Stimulated activated CD8-positive, alpha-beta memory T cell treated with anti-CD3 and anti-CD28 coated beads, Interleukin-15, amount 100 ng/mL, for 24 hours (primary cell): ENCODE measurements at places on chromosomes 3 and 15.

- no peak for DNase-seq
Measured at GRCh38 chr15:60392601-60392985, 5.2 kb downstream of the ANXA2 start.

DNA sequence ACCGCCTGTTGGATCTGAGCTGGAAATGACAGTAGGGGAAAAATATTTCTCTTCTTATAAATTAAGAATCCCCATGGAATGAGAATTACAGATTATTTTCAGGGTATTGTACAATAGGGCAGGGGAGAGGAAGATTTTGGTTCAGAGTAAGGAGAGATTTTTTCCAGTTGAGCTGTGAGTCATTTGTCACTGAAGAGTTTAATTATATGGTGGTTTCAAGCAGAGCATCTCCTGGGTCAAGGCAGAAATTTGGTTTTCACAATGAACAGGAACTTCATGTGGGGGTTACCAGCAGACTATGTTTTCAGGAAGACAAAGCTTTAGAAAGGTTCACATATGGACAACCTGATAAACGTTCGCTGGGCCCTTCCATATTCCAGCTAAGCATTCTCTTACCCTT, 182.8 kb upstream of the NR2E3 start:
- no peak for DNase-seq

DNA sequence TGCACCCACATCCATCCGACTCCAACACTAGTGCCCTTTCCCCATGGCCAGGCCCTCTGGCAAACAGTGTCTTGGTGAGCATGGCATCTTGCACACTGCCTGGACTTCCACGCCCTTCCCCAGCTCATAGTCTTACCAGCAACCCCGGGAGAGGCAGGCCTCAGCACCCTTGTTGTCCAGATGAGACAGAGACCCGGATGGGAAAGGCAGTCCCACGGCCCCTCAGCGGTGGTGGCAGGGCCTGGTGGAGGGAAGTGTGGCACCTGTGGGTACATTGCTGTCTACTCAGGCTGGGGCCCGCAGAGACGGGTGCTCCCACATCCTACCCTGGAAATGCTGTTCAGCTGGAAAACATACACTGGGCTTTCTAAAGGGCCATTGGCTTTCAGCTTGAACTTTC, 28.4 kb downstream of the HDAC11 start:
- DNase-seq, result no peak

- DNase-seq, result no peak
Measured at GRCh38 chr15:41957021-41957897, 15.1 kb downstream of the EHD4 start.

GRCh38 chr3:45145223-45145622, 955 bp downstream of the CDCP1 start:
- no peak for DNase-seq

DNA sequence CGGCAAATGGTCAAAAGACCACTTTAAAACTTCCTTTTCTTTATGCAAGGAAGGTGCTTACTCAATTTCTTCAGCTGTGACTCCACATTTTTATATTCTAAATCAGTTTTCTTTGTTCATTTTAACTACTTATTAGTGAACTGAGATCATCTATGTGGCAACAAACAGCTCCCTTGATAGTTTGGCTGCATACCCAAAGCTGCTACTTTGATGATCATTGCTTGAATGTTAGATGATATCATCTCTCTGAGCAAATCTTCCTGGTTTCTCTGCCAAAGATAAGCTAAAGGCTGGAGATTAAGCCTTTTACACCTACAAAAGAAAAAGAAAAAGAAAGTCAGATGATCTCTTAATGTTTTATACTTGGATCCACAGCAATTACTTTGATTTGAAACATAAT, 95.5 kb downstream of the DPH6 start:
- no peak for DNase-seq

DNA sequence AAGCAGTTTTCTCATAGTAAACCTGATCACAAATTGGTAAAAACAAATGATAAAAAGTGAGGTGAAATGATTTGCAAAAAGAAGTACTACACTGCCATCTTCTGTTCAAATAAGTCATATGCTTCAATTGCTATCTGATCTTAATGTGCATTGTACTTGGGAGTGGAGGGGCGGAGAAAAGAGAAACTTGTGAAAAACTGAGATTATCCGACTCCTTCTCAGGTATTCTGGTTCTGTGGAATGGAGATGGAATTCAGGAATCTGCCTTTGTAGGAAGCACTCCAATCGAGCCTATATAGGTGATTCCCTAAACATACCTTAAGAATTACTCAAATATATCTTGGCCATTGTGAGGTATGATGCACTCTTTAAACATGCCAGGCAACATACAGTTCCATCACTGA, 180.6 kb downstream of the CHL1 start:
- DNase-seq, result no peak

DNA sequence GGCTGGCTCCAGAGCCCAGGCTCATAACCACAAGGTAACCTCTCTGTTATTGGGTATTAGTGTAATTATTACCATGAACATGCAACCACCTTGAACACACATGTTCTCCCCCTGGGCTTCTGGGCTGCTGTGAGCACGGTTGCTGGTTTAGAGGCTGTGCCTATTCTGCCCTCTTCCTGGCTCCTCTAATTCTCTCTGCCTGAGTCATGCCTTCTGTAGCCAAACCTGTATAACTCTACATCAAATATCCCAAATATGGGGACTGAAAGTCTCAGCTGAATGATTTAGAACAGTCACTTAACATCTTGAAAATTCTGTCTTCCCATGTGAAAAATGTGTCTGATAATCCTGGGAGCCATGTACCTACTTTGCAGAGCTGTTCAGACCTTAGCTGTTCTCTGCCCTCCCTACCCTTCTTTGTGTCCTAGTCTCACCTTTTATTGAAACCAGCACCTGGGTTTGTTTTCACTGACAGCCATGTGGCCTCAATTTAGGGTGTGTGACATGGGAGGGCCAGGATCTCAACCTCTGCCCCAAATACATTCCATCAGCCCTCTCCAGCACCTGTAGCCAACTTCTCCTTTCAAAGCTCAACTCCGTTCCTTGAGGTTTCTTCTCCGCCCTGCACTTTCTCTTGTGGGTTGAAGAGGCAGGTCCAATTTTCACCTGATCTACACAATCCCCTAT, 60.7 kb downstream of the PDZRN3 start:
- no peak for DNase-seq

GRCh38 chr15:53247041-53247708, 457.0 kb upstream of the ONECUT1 start:
- no peak for DNase-seq

DNA sequence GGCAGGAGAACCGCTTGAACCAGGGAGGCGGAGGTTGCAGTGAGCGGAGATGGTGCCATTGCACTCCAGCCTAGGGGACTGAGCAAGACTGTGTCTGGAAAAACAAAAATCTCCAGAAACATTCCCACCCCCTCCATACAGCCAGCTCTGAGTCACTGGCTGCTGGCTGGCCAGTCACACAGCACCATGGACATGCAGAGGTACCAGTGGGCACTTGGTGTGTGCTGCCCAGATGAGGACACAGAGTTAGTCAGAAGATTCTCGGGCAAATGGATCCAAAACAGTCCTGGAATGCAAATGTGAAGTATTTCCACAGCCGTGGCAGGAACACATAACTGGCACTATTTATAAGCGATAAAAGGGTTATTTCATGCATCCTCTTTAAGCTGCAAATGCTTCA, 44.6 kb downstream of the BDH1 start:
- no peak for DNase-seq

DNA sequence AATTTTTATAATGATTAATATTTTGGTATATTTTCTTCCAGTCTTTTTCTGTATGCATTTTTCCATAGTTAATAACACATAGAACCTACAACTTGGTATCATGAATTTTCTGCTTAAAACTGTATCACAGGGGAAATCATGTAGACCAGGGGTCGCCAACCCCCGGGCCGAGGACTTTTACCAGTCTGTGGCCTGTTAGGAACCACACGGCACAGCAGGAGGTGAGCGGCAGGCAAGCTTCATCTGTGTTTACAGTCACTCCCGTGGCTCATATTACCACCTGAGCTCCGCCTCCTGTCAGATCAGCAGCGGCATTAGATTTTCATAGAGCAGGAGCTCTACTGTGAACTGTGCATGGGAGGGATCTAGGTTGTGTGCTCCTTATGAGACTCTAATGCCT, 54.7 kb downstream of the RPL22L1 start:
- DNase-seq, result no peak

- DNase-seq, result no peak
Measured at GRCh38 chr3:50817756-50818529, 143.2 kb downstream of the DOCK3 start.

- no peak for DNase-seq
Measured at GRCh38 chr15:75170711-75171341, 30.9 kb upstream of the C15orf39 start.

GRCh38 chr3:45965653-45966052, 22.4 kb downstream of the CXCR6 start:
- no peak for DNase-seq

- no peak for DNase-seq
Measured at GRCh38 chr3:67382536-67382935, 271.9 kb downstream of the SUCLG2 start.

GRCh38 chr3:80055306-80055705, 287.5 kb upstream of the ROBO1 start:
- DNase-seq, result no peak

GRCh38 chr15:69643476-69643875, 190.9 kb downstream of the RPLP1 start:
- no peak for DNase-seq

DNA sequence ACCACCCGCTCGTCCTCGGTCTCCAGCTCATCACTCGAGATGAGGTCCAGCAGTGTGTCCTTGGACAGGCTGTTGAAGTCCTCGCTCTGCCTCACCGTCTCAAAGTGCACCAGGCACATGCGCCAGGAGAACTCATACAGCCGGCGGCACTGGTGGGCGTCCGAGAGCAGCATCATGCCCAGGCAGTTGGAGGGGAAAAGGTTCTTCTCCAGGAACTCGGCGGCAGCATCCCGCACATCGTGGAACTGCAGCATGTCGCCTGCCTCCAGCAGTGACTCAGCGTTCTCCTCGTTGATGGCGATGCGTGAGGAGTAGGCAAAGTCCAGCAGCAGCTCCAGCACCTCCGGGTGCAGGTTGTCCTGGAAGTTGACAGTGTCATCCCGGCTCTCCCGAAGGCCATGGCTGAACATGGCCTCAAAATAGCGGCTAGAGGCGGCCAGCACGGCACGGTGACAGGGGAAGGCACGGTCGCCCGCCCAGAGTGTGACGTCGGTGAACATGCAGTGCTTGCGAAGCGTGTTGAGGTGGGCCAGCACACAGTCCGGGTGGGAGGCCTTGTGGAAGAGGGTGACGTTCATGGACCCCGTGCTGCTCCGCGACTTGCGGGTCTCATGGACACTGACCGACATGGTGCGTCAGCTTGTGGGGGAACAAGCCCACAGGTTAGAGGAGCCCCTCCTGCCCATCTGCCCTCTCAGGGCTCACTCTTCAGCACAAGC, 25.4 kb downstream of the KLHL25 start:
- no peak for DNase-seq

DNA sequence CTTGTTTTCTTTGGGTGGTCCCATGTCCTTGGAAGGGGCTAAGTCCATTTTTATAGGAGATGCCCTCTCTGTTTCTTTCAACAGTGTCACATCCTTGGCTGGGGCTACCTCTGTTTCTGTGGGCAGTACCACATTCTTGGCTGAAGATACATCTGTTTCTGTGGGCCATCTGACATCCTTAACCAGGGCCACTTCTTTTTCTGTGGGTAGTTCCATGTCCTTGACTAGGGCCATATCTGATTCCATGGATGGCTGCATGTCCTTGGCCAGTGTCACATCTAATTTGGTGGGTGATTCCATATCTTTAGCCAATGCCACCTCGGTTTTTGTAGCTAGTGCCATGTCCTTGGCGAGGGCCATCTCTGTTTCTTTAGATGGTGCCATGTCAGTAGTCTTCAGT, 99.5 kb downstream of the MAP4 start:
- no peak for DNase-seq

- DNase-seq, result no peak
Measured at GRCh38 chr15:41304149-41304770, 28.1 kb downstream of the OIP5 start.
